GM12891 (cell line): ENCODE measurements at places on chromosomes 2 and 18.
A peak's percentile ranks its signal among the peaks of the same experiment; 100 is the strongest.

GRCh38 chr2:40403233-40403836 is 48.6 kb downstream of the SLC8A1 start:
- no peak for DNase-seq

GRCh38 chr2:10306901-10307463 is 4.3 kb downstream of the HPCAL1 start:
- DNase-seq: no peak

DNA sequence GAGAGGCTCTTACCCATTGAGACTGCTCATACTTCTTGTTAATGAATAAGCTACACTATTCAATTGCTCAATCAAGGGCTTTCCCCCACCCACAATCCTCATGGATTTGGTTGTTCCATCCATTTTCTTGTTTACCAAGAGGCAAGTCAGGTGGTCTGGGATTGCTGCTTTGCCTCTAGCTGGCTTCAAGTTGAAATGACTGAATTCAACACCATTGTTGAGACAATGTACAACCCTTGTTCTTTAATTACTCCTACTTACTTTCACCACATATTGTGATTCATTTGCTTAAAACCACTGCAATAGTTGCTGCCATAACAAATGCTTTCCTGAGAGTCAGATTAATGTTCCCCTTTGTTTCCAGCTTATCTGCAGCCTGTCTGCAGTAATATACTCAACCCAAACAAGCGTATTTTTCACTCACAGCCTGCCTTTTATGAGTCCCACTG is 532.2 kb downstream of the RIT2 start:
- no peak for DNase-seq

DNA sequence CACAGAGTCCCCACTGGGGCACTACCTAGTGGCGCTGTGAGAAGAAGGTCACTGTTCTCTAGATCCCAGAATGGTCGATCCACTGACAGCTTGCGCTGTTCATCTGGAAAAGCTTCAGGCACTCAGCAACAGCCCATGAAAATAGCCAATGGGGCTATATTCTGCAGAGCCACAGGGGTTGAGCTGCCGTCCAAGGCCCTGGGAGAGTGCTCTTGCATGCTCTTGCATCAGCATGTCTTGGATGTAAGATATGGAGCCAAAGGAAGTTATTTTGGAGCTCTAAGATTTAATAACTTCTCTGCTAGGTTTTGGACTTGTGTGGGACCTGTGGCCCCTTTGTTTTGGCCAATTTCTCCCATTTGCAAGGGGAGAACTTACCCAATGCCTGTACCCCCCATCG is 164.7 kb upstream of the HNMT start:
- no peak for DNase-seq

DNA sequence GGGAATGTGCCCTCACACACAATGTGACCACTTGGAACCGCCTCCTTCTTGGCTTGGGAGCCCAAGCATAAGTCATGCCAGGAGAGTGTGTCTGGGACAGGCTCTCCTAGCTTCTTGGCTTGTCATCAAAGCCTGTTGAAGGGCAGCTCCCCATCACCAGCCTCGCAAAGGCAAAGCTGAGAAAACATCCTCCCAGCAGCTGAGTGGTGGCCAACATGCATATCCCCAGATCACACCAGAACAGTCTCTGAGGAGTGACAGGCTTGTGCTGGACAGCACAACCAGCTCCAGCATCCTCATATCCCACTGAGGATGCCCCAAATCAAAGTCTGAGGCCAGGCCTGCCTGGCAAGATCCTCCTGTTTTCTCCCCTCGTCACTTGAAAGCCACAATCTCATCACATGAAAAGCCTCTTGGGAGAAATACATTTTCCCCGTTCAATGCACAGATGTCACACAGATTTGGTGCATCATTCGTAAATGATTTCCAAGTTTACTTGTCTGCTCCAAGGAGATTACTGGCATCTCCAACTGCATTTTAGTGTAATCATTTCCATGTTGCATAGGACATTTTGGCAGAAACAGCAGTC is 269.3 kb downstream of the TTC32 start:
- no peak for DNase-seq

DNA sequence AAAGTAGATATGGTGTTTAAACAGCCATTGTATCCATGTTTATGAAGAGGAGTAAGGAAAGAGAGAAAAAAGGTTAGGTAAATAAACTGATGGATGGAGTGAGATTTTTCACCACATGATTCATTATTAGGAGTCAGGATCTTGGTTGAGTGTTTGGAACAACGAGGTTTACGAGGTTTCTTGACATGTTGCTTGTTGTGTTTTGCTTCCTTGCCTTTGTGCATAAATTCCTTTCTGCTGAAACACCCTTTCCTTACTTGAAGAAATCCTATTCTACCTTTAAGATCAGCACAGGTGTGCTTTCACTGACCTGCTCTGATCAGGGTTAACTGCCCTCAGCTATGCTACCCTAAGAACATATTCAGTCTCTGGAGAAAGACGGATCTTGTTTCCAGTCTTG is 66.6 kb downstream of the EFEMP1 start:
- no peak for DNase-seq

DNA sequence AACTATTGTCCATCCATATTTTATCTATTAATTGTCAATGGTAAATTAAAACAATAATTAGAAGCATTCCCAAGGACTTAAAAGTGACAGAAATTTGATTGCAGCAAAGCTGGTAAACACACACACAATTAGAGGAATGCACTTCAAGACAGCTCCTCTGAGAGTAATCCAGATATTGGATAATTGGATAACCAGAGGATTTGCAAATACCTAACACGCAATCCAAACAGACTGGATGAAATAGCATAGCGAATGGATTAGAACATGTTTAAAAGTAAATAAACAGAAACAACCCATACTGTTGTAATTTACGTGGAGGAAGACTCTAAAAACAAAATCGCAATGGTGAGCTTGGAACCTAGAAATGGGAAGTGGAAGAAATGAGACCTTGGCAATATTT is 239.8 kb downstream of the METTL4 start:
- no peak for DNase-seq

DNA sequence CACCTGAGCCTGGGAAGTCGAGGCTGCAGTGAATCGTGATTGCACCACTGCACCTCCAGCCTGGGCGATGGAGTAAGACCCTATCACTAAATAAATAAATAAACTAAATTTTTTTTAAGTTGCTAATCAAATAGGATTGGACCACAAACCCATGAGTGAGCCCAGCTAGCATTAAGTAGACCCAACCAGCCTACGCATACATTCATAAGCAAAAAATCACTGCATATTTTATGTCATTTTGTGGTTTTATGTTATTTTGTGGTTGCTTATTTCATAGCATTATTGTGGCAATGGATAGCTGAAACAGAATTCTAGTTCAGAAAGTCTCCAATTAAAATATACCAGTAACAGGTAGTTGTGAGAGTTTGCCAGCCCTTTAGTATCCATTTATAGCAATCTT is 29.1 kb upstream of the ZC3H15 start:
- no peak for DNase-seq

- DNase-seq: no peak
Measured at GRCh38 chr2:19736191-19736831, 165.5 kb downstream of the TTC32 start.

- DNase-seq: no peak
Measured at GRCh38 chr2:11155381-11156035, at the start of gene SLC66A3. Gene SLC66A3, plus strand, starts transcription at chr2:11155467. Its CDS starts 80 bp downstream, at chr2:11155547.

DNA sequence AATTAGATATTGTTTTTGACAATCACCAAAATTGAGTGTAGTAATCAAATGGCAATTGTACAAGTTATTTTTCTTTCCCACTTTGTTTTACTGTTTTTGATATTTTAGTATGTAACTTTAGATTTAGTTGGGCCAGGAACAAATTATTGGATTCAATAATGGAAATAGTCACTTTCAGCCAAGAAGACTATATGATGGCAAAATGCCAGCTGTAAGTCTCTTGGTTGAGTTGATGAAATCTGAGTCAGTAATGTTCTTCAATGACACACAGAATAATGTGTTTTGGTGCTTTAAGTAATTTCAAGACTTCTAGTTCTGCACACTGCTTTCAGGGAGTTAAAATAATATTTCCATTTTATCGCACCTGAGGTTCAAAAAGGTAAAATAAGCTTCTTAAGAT is 2022.0 kb upstream of the CELF4 start:
- no peak for DNase-seq

- peak; percentile 47 for DNase-seq
Measured at GRCh38 chr2:31980674-31981356, 30.0 kb downstream of the MEMO1 start.

DNA sequence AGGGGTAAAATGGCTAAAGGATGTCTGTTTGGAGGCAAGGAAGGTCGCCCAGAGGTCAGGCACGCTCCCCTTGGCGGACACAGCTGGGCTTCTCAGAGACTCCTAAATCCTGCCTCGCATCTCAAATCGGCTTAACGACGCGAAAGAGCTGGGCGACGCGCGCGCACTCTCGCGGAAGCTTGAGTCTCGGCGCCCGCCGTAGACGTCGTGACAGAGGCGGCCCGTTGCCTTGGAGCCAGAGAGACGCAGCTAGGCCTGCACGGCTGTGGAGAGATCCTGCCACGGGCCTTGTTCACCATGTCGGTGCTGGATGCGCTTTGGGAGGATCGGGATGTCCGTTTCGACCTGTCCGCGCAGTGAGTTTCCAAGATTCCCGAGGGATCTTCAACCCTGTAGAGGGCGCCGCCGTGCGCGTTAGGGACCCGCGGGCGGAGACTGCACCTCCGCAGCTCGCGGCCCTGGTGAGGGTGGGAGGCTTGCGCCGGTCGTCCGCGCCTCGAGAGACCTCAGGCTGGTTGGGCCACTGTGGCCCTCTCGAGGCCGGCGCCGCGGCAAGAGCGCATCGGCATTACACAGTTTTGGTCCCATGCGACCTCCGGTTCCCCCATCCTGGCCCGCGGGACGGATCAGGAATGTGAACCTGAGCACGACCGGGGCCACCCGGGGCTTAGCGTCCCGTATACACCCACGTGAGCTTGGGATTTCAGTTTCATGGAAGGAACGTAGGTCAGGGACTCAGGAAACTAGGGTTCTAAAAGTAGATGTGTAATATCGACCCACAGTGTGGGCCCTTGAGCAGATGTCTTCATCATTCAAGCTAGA is at the start of gene BBS5:
BBS5 (plus strand) TSS at position 238 of the 822 bp plus-strand sequence; CDS start at position 298, 60 bp downstream.
- peak; percentile 70 for DNase-seq

DNA sequence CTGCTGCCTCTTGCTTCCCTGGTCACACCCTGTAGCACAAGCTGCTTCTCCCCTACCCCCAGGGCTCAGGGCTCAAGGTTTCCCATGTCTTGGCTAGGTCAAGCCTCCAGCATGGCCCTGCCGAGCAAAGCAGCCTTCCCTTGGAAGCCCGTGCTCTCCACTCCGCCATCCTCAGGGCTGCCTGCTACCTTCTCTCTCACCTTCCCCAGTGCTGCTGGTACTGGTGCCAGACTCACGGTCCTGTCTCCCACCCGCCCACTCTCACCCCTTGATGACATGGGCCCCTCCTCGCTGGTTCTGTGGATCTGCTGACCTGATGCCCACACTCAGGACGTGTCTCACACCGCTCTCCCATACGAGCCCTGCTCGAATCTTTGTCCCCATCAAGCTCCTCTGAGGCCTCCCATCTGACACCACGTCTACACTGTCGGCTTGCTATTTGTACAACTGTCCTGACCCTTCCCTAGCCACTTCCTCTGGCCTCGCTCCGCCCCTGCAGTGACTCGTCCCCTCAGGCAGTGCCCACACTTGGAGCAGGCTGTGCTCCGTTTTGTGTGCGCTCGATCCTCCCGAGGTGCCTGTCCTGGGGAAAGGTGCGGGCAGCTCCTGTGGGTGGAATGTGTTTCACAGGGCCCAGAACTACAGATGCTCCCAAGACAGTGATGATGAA is 49.9 kb downstream of the ZAP70 start:
- no peak for DNase-seq

DNA sequence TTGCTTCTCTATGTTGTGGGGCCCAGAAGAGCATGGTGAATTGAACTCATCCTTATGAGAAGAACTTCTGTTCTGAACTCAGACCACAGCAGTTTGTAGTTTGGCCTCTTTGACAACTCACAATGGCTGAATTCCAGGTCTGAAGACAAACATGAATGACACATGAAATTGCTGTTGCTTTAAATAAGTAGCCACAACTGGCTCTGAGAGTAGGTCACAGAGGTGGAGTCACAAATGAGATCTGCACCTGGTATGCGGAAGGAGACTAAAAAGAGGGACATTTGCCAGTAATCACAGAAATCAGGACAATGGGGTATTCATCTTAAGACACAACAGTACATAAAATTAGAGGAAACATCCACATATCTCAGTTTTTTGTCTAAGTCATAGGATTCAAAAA is 290.3 kb upstream of the MMADHC start:
- no peak for DNase-seq

DNA sequence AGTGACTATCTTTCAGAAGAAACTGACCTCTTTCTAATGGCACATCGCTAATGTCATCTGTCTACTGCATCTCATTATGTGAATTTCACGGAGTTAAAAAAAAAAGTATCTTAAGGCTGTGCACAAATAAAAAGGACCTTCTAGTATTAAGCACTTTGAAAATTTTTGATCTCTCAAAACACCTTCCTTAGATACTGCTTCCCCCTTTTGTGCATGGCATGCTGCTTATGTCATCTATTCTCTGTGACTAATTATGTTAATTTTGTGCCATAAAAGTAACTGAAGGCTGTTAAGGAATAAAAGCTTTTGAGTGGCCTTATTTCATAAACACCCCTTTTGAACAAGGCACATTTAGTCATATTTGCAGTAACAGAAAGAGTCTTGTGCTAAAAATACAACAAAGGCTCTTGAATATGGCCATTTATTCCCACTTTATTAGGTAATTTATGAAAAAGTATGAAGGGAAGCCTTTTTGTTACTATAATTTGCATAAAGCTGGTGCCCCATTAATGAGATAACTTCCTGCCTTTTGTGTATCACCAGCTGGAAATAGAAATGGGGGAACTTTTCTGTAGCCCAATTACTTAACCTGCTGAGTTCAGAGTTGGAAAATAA is 1412.0 kb upstream of the ZEB2 start:
- no peak for DNase-seq

GRCh38 chr2:136308611-136309010 is 190.7 kb upstream of the CXCR4 start:
- DNase-seq: no peak

DNA sequence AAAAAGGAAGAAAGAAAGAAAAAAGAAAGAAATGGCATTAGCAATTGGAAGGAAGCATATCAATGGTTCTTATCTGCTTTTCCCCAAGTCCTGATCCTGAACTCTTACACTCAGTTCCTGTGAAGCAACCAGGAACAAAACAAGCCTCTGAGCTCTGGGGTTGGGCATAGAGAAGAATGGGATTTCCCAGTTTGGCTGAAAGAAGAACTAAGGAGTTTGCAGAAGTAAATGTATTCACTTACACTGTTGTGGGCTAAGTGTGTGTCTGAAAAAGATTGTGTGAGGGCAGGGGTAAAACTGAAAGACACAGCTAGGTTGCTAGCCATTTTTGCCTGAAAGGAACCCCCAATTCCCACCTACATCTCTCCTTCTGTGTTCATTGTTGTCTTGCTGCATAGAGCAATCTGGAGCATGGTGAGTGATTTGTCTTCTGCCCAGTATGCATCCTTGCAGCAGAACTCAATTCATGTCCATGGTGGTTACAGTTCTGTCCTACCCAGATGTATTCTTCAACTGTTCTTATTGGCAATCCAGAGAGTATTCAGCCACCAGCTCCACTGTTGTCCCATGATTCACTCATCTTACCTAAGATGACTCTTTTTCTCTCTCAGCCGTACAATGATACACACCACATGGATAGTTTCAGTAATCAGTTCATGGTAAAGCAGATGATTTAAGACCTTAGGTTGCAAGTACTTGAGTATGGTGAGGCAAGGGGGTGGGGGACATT is 348.7 kb downstream of the ARHGAP15 start:
- no peak for DNase-seq

- no peak for DNase-seq
Measured at GRCh38 chr2:70977605-70978205, 725 bp upstream of the ANKRD53 start.

- no peak for DNase-seq
Measured at GRCh38 chr2:84427235-84428138, 31.6 kb downstream of the SUCLG1 start.
